ENCODE measurements at places on chromosomes 1 and 21.

DNA sequence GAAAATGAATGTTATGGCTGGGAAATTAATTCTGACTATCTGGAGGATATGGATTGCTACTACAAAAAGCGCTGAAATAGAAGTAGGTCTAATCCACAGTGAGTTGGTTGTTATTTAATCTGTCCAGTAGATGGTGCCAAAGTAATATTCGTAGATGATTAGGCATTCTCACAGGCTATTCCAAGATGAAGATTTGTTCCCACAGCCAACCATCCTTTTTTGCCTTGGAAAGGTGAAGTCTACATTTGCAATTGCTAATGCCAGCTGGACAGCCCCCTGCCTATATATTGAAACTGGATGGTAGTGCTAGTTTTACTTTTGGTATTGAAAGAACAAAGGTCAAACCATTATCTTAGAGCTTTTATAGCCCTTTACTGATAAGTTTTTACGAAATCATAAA, 43.8 kb downstream of the RBM11 start:
- DNase-seq, result no peak

- DNase-seq, result no peak
These were observed 936.7 kb upstream of the NEGR1 start for GRCh38 chr1:73218995-73219546.

- DNase-seq, result no peak
These were observed 35.7 kb downstream of the ATP2B4 start for GRCh38 chr1:203662360-203662759.

- no peak for DNase-seq
These were observed at the start of gene HSPB7 for GRCh38 chr1:16017461-16018303. HSPB7 (minus strand) TSS chr1:16018043; CDS start chr1:16017963, 80 bp downstream.

GRCh38 chr1:199283794-199284193, 645.0 kb downstream of the PTPRC start:
- DNase-seq, result no peak

GRCh38 chr1:20184997-20185833, 681 bp upstream of the UBXN10 start:
- DNase-seq, result peak; percentile 47

DNA sequence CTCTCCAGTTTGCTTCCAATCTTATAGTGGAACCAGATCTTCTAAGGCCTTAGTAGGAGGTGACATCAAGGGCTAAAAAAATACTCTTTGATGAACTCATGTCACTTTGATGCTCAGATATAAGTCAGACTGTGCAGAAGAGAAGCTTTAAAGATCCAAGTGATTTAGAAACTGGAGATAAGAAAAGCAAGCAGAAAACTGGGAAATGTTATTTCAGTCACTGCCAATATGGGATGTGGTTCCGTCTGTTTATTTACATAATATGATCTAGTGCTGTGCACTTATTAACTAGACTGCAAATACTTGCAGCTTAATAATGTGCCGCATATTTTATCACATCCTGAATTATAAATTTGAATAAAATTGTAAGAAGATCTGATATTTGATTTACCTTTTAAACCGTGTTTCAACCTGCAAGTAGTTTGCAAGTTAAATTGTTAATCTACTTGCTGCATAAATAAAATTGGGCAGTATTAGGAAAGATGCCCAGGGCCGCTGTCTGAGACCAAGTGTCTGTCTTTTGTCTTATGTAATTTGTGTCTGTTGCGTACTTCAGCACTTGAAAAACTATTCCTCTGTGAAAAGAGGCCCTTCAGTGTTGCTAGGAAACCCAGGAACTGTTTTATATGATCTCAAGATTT, 29.6 kb downstream of the CXADR start:
- no peak for DNase-seq

DNA sequence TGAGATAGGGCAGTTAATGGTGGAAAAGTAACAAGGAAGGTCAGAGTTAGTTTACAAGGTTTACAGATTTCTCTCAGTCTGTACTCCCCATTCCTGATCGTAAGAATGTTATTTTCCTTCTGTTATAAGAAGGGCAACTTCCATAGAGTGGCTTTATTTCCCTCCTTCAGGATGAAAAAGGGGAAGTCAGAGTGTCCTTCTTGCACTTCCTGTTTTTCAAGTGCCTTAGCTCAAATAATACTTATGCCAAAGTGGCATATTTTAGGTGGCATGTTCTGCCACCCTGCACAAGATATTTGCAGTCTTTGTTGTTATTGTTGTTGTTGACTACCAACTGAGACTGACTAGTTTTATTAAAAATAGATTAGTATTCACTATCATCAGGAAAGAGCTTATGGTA, 730.7 kb upstream of the ADGRL4 start:
- DNase-seq, result no peak

Measured in stimulated activated CD4-positive, alpha-beta T cell treated with anti-CD3 and anti-CD28 coated beads, TNF-alpha, amount 100 ng/mL, for 48 hours (primary cell).